ENCODE measurements at places on chromosomes 11 and 22.

DNA sequence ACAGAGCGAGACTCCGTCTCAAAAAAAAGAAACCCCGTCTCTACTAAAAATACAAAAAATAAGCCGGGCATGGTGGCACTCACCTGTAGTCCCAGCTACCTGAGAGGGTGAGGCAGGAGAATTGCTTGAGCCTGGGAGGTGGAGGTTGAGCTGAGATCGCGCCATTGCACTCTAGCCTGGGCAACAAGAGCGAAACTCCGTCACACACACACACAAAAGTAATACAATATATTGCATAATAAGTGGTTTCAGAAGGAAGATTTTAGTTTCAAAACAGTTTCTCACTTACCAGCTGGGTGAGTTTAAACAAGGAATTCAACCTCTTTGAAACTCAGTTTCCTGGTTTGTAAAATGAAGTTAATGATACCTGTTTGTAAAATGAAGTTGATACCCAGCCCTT lies 32.7 kb upstream of the HTR3A start:
- no peak for DNase-seq

GRCh38 chr22:40659166-40659565 lies 20.1 kb upstream of the MCHR1 start:
- DNase-seq, result no peak

GRCh38 chr22:37740455-37741311 lies 43.8 kb downstream of the TRIOBP start:
- DNase-seq, result no peak

DNA sequence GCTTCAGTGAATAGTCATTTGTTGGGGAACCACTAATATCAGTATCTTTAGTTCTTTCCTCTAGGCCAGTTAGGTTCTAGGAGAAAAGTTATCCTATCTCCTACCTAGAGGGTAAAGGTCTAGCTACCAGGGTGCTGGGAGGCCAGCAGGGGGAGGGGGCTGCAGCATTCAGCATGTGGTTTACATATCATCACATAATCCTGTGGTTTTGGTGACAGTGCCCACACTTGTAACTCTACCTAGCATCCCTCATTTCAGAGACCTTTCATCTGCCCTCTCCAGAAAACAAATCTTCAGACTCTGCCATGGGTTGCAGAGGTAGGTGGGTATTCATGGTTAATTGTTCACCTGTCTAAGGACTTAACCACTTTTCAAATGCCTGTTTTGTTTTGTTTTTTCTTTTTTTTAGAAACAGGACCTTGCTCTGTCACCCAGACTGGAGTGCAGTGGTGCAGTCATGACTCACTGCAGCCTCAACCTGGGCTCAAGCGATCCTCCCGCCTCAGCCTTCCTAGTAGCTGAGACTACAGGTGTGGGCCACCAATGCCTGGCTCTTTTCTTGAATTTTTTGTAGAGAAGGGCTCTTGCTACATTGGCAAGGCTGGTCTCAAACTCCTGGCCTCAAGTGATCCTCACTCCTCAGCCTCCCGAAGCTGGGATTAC lies 146.8 kb downstream of the ENTHD1 start:
- no peak for DNase-seq

- no peak for DNase-seq
Measured at GRCh38 chr11:133072378-133072777, 459.9 kb downstream of the OPCML start.

DNA sequence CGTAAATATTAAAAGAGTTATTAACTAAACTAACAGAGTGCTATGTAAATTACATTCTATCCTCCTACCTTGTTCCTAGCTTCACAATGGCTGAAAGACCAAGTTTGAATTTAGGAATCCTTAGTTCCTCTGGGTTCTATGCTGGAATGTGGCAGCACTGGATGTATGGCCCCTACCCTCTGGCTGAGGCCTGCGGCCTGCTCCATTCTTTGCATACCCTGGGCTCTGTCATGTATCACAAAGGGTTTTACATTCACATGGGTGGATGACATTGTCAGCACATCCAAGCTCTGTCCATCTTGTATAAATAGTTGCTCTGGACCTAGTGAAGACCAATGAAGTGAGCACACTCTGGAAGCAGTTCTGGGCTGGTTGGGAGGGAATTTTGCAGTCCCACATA lies 54.5 kb downstream of the AASDHPPT start:
- DNase-seq, result no peak

- DNase-seq, result no peak
Measured at GRCh38 chr11:84430661-84431060, 1144.5 kb upstream of the CCDC90B start.

GRCh38 chr11:118661425-118662301 lies 17.8 kb downstream of the TREH start:
- no peak for DNase-seq

GRCh38 chr11:71218789-71219499 lies 33.4 kb downstream of the SHANK2 start:
- DNase-seq, result no peak

GRCh38 chr11:102115557-102115956 lies 5.3 kb downstream of the YAP1 start:
- no peak for DNase-seq

DNA sequence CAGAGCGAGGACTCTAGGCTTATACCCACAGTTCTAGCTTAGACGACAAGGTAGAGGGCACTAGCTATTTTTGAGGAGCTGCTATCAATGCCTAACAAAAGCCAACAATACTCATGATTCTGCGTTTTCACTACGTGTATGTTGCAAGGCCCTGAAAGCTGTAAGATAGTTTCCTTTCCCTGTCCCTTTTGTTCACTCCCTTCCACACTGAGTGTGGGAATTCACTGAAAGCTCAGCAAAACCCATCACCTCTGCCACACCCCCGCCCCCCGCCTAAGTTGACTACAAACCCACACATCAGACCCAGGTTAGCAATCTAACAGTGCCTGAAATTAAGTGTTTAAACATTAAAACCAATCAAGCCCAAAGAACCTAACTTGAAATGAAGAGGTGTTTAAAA lies 6.2 kb upstream of the LDLRAD3 start:
- DNase-seq, result no peak

DNA sequence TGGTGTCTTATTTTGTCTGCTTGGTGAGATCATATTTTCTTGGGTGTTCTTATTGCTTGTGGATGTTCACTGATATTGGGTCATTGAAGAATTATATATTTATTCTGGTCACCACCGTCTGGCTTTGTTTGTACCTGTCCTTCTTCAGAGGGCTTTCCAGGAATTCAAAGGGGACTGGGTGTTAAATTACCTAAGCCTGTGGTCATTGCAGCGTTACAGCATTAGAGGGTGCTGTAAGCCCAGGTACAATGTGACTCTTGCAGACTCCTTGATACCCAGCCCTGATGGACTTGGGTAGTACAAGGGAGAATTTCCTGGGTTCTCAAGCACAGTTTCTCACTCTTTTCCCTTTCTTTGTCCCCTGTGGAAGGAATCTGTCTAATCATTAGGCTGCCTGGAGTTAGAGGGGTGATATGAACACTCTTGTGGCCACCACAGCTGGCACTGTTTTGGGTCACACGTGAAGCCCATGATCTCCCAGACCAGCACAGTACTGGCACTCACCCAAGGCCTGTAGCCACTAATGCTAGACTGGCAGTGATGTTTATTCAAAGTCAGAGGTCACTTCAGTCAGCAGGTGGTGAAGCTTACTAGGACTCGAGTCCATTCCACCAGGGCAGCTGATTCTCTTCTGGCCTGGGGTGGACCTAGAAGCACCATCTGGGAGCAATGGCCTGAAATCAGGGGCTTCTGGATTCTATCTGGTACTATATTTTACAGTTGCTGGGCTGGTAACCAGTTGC lies 56.1 kb upstream of the NARS2 start:
- no peak for DNase-seq

- no peak for DNase-seq
Measured at GRCh38 chr11:65934014-65934413, 11.3 kb upstream of the TSGA10IP start.

DNA sequence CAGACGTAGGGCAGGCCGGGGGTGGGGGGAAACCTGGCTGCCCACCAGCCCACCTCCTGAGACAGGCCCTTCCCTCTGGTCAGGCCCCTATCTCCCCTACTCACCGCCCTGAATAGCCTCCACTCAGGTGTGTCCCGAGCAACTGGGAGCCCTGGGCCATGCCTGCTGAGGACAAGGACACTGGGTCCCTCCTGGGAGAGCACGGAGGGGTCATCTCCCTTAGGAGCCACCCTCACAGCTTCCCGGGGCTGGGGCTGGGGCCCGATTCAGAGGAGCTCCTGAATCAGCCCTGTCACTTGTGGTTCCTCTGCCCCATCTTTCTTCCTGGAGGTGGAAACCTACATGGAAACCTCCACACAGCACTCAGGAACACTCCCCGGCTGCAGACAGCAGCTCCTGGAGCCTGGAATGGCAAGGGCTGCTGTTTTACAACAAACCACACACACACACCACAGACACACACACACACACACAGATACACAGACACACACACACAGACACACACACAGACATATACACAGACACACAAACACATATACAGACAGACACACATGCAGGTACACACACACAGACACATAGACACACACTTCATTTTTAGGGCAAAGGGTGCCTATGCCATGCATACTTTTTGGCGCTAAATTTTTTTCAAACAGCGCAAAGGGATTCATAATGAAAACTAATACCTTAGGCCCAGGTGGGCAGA lies 9.6 kb upstream of the EMID1 start:
- DNase-seq, result peak; percentile 13

- no peak for DNase-seq
Measured at GRCh38 chr11:1129143-1129610, 28.6 kb upstream of the MUC5AC start.

DNA sequence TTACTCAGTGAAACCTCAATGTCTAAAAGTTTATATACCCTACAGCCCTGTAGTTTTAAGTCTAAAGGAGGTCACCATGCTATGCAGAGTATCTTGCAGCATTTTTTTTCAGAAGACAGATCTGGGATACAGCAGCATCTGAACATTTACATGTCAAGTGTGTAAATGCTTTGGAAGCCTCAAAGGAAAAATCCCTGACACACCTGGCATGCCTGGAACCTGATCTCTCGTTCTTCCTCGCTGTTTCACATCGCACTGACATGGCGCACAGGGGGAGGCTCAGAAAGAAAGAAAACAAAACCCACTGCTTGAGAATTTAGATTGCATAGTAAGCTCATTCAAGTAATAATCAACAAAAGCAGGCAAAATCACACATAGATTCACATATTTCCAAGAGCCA lies 31.0 kb downstream of the PAX6 start:
- DNase-seq, result no peak

DNA sequence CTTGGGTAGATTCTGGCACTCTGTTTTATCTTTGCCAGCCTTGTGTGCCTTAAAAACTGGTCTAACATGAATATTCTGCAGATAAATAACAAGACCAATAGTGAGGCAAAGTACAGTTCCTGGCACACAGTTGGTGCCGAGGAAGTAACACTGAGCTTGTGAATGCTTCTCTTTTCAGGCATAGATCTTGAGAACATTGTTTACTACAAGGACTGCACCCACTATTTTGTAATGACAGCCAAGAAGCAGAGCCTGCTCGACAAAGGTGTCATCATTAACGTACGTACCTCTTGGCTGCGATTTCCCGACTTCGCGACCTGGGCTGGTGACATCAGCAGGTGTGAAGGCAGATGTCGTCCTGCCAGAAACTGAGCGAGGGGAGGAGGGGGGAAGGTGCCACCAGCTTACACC lies 105.7 kb downstream of the MICAL2 start:
- no peak for DNase-seq

DNA sequence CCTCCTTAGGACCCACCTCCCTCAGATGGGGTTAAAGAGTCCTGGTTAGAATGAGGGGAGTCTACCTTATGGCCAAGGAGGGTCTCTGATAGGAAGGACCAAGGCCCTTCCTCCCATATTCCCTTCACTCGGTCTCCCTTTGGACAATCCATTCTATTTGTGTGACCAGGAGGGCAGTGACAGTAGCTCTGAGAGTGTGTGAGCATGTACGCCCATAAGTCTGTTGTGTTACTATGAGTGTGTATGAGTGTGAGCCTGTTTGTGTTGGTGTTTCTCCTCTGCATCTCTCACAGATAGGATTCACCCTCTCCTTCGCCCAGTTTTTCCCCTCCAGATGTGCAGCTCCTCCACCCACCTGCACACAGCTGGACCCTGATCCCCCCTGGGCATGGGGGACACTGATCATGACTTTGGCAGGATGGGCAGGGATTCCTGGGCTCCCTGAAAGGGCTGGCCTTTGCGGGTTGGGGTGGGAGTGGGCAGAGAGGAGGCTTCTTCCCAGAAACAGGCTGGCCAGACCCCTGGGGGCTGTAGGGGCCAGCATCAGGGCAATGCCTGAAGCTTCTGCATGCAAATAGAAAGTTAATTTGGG lies 14.5 kb downstream of the PHLDB1 start:
- DNase-seq, result no peak

- no peak for DNase-seq
Measured at GRCh38 chr11:94801866-94802460, 33.8 kb downstream of the AMOTL1 start.

DNA sequence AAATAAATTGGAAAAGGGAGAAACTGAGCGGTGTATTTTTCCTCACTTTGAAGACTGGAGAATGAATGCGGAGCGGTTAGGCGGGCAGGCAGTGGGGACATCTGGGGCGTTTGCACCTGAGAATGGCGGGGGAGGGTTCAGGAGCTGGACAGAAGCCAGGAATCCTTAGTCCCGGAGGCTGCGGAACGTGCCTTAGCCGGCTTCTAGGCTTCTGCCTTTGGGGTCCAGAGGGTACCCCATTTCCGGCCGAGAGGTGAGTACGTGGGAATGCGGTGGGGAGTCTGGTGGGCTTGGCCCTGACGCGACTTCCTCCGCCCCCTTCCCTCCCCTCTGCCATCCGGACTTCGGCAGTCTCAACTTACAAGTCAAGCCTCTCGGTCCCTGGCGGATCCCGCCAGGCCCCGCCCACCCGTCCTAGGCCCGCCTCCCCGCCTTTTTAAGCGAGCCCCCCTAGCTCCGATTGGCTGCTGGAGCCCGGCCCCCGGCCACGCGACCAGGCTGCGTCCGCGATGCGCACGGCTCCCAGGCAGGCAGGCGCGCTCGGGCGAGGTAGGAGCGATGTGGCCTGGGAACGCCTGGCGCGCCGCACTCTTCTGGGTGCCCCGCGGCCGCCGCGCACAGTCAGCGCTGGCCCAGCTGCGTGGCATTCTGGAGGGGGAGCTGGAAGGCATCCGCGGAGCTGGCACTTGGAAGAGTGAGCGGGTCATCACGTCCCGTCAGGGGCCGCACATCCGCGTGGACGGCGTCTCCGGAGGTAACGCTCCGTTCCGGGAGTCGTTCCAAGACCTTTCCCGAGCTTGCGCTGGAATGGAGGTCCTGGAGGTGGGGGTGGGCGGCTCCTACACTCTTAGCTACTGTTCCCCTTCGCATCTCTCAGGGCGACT lies at the start of gene GCAT:
TSS of gene GCAT (plus strand) at position 525 of the 884 bp plus-strand sequence. CDS start at position 559, 34 bp downstream.
- DNase-seq, result peak; percentile 99

DNA sequence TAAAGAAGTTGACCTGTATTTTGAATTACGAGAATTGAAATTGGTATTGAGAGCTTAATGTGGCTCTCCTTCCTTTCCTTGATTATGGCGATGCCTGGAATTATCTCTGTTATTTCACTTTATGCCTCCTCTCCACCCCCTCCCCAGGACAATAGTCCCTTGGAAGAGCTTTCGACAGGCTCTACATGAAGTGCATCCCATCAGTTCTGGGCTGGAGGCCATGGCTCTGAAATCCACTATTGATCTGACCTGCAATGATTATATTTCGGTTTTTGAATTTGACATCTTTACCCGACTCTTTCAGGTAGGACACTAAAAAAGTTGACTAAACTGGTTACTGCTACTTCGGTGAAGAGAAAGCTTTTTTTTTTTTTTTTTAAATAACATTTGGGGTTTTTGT lies 43.2 kb downstream of the MCAM start:
- DNase-seq, result no peak
